Adrenal gland (tissue), 19 donors: ENCODE measurements at places on chromosomes 11 and 22. TPM values are rescaled to one million over a fixed set of nuclear protein-coding genes. Genes with fewer than 3 reads are reported as not detected.

CD3D gene
- polyA plus RNA-seq: 3.0 TPM

HEPN1 gene
- 0.07 TPM for polyA plus RNA-seq

FAU gene
- 2,066 TPM for polyA plus RNA-seq

DNA sequence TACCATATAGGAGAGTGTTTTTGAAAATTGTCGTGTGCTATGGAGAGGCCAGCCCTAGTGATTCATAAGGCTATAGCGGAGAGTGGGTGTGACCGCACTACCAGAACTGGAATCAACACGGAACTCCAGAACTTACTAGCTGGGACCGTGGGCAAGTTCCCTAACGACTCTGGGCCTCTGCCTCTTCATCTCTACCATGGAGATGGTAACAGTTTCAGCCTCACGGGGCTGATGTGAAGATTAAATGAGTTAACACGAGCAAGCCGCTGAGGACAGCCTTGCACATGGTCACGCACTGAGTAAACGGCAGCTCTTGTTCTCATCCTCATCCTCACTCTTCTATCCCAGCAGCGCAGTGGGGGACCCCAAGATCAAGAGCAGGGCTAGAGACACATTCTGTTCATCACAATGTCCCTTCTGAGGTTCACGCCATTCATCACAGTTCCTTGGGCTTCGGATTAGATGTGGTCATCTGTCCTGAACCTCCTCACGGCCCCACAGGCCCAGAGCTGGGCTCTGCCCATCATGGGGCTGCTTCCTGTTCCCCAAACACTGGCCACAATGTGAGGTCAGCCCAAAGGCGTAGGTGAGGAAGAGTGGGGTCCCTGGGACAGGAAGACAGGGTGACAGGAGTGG, 47.2 kb upstream of the CD5 start:
- H3K27me3 ChIP-seq: no peaks in the 10 kb centered on the region
- no peak overlapping the region for H3K4me3 ChIP-seq
- no peak overlapping the region for H3K27ac ChIP-seq
- no peak for DNase-seq
- no peaks in the 10 kb centered on the region for H3K4me1 ChIP-seq

DNA sequence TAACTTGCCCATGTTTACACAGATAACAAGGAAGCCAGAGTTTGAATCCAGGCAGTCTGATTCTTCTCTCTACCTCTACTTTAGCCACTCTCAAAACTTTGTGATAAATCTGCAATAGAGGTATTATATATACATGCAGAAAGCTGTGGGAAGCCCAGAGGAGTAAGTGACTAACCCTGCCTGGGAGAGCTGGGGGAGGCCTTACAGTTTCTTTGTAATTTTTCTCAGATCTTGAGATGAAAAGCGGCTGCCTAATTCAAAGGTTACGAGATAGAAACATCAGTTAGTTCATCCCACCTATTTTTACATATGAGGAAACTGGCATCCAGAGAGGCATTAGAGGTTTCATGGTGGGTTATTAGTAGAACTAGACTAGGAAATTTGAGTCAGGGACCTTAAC, 4.9 kb downstream of the STIM1 start:
- no peak overlapping the region for H3K4me3 ChIP-seq
- no peaks in the 10 kb centered on the region for H3K27me3 ChIP-seq
- no peaks in the 10 kb centered on the region for H3K36me3 ChIP-seq
- peaks cover 55% of the 10 kb centered on the region for H3K4me1 ChIP-seq
- no peak overlapping the region for H3K27ac ChIP-seq

DNA sequence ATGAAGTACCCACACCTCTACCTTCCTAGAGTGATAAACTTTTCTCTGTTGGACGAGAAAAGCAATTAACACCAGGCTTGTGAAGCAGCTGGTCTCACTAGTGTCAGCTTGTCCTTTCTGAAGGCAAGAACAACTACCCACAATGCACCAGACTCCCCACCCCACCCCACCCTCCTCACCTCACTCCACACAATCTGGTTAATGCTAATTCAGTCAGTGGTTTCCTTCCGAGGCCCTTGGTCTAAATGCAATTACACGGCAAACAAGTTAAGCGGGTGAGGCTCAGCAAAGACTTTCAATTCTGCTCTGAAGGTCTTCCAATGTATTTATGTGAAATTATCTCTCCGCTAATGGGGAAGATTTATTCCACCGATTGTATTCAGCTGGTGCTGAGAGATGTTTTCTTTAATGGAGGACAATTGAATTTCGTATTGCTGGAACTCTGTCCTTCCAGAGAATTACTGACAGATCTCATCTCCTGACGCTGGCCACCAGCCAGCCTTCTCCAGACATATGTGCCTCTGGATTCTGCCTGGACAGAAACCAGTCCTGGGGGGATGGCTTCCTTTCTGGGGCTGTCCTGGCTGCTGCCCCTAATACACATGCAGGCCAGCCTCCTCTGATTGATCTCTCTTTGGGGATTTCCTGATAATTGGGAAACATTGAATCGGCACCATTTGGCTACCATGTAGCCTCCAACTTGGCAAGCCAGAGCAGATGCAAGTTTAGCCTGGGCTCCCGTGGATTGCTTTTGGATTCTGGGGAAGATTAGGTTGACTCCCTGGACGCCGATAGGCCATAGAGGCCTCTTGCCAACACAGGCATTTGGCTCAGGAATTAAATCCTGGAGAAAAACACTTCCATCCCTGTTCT, 165.8 kb upstream of the NARS2 start:
- H3K27ac ChIP-seq: no peak overlapping the region
- H3K4me1 ChIP-seq: no peaks in the 10 kb centered on the region
- H3K27me3 ChIP-seq: no peaks in the 10 kb centered on the region
- H3K4me3 ChIP-seq: no peak overlapping the region
- DNase-seq: no peak

GRCh38 chr11:78420796-78421209, 3.2 kb upstream of the GAB2 start:
- peaks cover 49% of the 10 kb centered on the region for H3K4me1 ChIP-seq
- H3K4me3 ChIP-seq: no peak overlapping the region
- no peaks in the 10 kb centered on the region for H3K36me3 ChIP-seq
- H3K27ac ChIP-seq: no peak overlapping the region

- no peak for DNase-seq
These were observed 120.7 kb upstream of the SERPIND1 start for GRCh38 chr22:20653012-20653794.

DNA sequence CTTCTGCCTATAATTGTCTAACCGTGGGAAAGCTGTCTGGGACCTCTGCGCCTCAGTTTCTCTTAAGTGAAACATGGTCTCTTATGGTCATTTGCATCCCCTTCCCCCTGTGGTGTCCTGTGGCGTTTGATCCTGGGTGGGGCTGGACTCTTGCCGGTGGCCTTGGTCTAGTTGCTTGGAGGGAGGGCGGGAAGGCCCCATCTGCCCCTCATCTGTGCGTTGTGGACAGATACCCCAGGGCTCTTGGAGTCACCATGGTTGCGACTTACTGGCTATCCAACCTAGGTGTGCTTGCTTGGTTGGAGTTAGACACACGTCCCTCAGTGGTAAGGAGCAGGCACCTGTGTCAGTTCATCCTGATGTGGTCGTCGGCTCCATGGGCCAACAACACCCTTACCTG, 15.2 kb downstream of the SHANK3 start:
- no peak for DNase-seq
- no peak overlapping the region for H3K27ac ChIP-seq
- H3K27me3 ChIP-seq: no peaks in the 10 kb centered on the region
- no peak overlapping the region for H3K4me3 ChIP-seq
- H3K36me3 ChIP-seq: no peaks in the 10 kb centered on the region

DNA sequence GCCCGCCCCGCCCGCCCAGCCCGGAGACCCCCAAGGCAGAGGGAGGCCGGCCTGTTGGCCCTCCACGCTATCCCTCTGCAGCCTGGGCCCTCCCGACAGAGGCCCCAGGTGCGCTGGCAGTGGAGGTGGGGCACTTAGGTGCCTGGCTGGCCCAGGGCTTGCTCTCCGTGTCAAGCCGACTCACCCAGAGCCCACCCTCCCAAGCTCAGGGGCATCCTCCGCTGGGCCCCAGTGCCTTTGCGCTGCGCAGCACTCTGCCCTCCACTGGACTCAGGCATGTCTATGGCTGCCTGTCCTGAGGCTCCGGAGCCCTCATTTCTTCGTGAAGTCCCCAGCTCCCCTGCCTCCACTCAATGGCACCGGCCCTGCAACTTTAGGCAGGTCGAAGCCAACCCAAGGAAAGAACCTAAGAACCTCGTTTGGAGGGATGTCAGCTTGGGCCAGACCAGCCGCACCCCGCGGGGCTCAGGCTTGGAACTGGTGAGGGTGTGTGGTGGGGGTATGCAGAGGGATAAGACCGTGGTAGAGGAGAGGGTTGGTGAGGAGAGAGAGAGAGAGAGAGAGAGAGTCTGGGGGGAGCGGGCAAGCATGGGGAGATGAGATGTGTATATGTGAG, 6.1 kb downstream of the SMIM45 start:
- H3K27ac ChIP-seq: no peak overlapping the region
- H3K4me3 ChIP-seq: no peak overlapping the region
- peaks cover 5% of the 10 kb centered on the region for H3K4me1 ChIP-seq
